Neural crest cell (in vitro differentiated cells): ENCODE measurements at places on chromosomes 4 and X.

GRCh38 chrX:8103655-8104054 is 67.4 kb downstream of the VCX2 start:
- no peak for DNase-seq

DNA sequence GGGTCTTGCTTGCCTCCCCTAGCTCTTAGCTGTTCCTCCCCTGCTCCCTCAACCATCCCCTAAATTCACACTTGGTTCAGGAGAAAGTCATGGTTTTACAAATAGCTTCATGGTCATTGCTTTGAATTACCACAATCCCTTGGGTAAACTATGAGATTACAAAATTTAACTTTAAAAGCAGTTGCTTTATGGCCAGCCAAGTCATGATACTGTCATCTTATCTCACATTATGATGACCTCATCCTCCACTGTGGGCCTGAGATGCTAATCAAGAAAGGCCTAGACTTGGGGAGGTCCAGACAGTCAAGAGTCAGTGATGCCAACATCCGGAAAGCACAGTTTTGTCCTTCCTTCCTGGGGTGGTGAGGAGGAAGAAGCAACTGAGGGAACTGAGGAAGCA is 10.5 kb upstream of the FGF16 start:
- no peak for DNase-seq

DNA sequence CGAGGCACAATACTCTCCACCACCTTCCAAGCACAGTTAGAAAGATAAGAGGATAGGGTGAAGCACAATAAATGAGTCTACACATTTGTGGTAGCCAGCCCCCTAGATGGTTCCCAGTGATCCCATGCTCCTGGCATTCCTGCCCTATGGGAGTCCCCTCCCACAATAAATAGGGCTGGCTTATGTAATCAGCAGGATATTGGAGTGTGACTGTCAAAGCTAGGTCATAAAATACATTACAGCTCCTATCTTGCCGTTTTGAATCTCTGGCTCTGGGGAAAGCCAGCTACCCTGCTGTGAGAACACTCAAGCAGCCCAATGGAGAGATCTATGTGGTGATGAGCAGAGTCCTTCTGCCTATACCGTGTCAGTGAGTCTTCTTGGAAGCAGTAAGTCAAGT is 198.7 kb upstream of the NOCT start:
- DNase-seq = no peak

DNA sequence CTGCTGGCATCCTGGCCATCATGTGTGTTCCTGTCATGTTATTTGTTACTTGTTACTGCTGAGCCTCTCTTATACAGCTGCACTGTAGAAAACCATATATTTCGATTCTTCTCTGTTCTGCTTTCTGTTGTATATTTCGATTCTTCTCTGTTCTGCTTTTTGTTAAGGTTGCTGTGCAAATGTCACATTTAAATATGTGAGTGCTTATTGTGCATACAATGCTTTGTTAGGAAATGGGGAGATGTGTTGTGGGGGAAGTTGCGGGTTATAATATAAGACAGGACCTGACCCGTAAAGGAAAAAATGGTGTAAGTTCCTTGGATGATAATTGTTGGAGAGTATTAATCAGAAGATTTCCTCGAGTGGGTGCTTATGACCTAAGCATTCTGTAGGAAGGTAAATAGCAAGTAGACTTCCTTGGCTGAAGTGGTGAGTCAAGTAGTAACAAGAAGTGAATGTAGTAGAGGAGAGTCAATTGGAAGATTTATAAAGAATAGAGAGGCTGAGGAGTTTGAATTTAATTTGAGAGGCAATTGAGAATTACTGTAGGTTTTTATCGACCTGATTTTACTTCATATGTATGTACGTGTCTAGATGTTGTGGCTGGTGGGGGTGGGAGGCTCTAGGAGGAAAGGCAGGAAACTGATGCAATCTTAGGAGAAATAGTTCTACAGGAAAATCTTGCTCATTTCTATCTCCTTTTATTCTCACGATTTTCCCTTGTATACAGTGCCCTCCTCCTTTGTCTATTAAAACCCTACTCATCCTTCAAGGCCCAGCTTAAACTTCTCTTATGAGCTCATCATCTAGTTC is 8.5 kb downstream of the OGT start:
- no peak for DNase-seq

- DNase-seq = no peak
Observed at GRCh38 chr4:155241664-155242063, 33.2 kb downstream of the NPY2R start.

DNA sequence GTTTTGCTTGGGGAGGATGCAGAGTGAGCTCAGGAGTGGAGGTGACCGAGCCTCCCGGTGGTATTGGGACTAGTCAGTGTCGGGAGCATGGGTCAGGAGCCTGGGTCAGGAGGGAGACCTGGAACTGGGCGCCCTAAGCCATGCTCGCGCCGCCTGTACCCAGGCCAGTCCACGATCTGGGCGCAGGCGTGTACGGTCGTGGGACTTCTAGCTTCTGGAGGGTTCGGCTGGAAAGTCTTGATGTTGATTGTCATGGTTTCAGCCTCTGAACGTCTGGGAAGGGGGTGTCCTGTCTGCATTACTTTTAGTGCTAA is 244 bp downstream of the EIF2S3 start:
- no peak for DNase-seq

- DNase-seq = no peak
Observed at GRCh38 chr4:46890056-46890455, 19.0 kb downstream of the COX7B2 start.

- DNase-seq = no peak
Observed at GRCh38 chrX:41559235-41560052, 112.3 kb downstream of the NYX start.

GRCh38 chr4:4203688-4204400 is 22.9 kb downstream of the OTOP1 start:
- no peak for DNase-seq

DNA sequence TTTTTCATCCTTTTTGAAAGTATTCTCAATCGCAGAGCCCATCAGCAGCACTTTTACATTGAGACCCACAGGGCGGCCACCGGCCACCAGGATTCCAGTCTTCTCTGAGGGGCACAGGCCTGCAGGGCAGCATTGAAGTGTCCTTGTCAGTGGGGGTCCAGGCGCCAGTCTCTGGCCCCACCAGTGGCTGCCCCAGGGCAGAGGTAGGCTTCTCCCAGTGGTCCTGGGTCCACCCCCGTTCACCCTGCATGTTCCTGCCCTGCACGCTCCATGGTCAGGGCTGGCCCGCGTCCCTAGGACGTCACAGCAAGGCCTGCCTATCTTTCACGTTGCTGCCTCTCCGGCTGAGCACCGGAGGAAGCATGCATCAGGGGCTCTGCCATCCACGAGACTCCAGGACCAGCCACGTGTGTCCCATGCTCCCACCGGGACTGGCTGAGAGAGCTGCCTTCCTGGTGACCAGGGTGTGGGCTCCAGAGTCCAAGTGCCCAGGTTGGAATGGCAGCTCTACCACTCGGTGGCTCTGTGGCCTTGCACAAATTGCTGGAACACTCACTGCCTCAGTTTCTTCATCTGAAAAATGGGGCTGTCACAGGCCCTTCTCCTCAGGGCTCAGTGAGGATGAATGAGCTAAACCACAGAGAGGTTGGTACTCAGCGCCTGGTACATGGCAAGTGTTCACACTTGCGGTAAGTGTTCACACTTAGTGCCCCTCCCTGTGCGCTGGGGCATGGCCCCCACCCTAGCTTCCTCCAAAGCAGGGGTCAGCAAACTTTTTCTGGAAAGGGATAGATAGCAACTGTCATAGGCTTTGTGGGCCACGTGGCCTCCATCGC is 30.7 kb upstream of the JAKMIP1 start:
- no peak for DNase-seq

GRCh38 chr4:136009258-136009832 is 1522.9 kb downstream of the PCDH18 start:
- DNase-seq = no peak

DNA sequence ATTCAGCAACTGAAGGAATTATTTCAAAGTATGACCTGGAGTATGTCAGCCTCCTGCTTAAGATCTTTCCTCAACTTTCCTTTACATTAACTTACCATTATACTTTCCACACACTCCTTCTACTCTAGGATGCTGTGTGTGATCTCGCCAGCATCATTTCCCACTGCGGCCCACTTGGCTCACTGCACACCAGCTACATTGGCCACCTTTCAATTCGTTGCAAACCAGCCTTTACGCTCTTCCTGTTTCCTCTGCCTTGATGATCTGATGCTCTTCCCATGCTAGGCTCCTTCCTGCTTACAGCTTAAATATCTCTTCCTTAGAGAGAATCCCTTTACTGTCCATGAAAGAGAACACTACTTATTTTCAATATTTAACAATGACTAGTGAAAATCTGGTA is 95.1 kb downstream of the GPM6A start:
- DNase-seq = no peak

GRCh38 chr4:112173593-112174558 is 28.6 kb downstream of the FAM241A start:
- DNase-seq = no peak

GRCh38 chr4:102217775-102218355 is 127.4 kb downstream of the SLC39A8 start:
- no peak for DNase-seq

GRCh38 chr4:1174941-1175634 is 2.7 kb upstream of the SPON2 start:
- no peak for DNase-seq

GRCh38 chrX:8183346-8183745 is 12.3 kb upstream of the VCX2 start:
- DNase-seq = no peak

- no peak for DNase-seq
Observed at GRCh38 chr4:3660086-3660927, 105.9 kb upstream of the ADRA2C start.

- no peak for DNase-seq
Observed at GRCh38 chr4:68461790-68462189, 14.5 kb downstream of the TMPRSS11E start.

- no peak for DNase-seq
Observed at GRCh38 chr4:81577392-81577791, 105.7 kb upstream of the RASGEF1B start.

GRCh38 chr4:121827853-121828252 is 4.2 kb upstream of the CCNA2 start:
- no peak for DNase-seq

- no peak for DNase-seq
Observed at GRCh38 chr4:61614231-61614630, 414.1 kb downstream of the ADGRL3 start.

DNA sequence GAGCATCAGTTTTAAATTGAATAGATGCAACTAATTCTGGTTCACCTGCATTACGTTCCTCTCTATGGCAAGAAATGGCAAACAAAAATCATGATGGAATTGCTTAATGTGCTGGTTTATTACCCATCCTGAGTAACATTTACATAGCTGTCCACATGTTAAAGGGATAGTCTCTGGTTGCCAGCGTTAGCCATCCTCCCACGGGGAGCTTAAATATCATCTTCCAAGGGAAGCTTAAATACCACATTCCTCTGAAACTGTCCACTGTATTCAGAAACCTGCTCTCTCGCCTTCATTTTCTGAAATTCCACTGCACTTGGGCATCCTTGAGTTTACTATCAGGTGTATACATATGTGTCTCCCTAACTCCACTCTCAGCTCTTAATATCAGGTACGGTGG is 586.6 kb downstream of the TLL1 start:
- no peak for DNase-seq

DNA sequence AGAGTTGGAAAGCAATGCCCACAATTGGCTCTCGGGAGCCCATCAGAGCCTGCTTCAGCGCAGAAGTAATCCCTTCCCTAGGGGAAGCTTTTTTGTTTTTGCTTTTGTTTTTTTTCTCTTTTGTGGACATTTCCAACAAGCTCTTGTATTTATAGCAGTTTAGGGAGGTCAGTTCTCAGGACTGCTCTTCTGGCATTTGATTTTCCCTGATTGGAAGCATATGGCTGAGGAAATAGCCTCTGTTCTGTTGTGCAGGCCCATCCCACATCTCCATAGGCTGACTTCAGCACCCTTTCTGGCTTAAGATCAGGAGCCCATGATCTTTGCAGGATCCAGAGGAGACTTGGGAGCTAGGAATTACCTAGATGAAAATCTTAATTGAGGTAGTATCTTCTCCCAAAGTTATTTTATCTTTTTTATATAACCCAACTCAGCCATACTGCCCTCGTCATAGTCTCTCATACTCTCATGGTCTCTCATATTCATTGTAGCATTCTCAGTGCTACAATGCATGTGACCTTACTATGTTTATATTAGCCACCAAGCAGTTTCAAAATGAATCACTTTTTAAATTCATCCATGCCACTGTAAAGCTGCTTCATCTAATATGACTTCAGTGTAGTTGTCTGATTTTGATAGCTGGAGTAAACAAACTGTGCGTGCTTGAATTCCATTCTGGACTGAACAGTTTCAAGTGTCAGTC is 16.7 kb downstream of the PAGE4 start:
- no peak for DNase-seq

- DNase-seq = no peak
Observed at GRCh38 chr4:105386012-105386411, 87.8 kb downstream of the PPA2 start.

- DNase-seq = no peak
Observed at GRCh38 chr4:114115526-114115925, 136.1 kb upstream of the ARSJ start.
